ENCODE measurements at places on chromosomes 6 and 20.

- no peak for DNase-seq
These were observed 6.2 kb downstream of the SS18L1 start for GRCh38 chr20:62149532-62150309.

DNA sequence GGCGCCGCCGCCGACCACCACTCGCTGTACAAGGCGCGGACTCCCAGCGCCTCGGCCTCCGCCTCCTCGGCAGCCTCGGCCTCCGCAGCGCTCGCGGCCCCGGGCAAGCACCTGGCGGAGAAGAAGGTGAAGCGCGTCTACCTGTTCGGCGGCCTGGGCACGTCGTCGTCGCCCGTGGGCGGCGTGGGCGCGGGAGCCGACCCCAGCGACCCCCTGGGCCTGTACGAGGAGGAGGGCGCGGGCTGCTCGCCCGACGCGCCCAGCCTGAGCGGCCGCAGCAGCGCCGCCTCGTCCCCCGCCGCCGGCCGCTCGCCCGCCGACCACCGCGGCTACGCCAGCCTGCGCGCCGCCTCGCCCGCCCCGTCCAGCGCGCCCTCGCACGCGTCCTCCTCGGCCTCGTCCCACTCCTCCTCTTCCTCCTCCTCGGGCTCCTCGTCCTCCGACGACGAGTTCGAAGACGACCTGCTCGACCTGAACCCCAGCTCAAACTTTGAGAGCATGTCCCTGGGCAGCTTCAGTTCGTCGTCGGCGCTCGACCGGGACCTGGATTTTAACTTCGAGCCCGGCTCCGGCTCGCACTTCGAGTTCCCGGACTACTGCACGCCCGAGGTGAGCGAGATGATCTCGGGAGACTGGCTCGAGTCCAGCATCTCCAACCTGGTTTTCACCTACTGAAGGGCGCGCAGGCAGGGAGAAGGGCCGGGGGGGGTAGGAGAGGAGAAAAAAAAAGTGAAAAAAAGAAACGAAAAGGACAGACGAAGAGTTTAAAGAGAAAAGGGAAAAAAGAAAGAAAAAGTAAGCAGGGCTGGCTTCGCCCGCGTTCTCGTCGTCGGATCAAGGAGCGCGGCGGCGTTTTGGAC lies 2.0 kb downstream of the SOX4 start:
- peak; percentile 31 for DNase-seq

DNA sequence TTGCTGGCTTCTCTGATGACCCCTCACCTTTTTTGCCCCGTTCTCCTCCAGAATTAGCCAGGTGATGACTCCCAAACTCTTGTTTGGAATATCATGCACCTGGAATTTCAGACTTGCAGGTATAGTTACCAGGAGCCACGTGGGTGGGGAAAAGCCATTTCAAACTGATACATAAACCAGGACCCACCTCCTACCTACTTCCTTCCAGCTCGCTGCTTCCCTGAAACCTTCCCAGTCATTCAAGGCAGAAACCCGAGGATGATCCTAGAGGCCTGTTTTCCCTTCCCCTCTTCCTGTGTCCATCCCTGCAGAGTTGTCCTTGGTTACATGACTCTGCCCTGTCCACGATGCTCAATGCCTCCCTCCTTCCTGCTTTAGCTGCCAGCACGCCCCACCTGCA lies 101.9 kb downstream of the MTHFD1L start:
- DNase-seq: no peak

DNA sequence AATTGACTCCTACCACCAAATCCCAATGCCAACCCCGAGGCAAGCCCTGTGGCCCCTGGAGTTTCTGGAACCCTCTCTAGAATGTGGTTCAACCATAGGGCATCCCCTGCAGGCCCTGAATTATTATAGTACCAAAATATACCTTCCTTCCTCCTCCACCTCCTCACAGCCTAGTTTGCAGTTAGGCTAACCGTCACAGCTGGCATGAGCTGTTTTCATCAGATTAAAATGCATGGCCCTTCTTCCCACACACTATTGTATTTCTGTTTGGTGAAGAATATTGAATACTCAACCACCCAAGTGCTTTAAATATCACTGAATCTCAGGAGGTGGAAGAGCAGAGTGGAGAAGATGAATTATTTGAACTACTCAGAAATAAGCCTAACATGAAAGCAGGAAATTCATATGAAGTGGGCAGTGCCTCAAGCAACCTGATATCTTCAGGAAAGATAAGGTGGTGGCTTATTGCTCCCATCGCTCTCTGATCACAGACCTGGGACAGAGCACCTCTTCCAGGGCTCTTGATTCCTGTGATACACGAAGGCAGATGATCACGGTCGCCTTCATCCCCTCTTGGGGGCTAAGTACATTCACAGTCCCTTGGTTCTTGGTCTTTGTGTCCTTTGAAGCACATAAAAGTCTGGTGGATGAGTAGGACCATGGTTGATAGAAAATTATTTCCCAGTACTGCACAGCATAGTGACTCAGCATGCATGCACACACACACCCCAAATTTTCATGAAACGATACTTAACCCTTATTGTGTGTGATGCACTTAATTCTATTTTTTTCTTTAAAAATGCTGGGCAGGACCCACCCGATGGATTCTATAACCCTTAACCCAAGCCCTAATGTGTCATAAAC lies 90.9 kb downstream of the PSMG4 start:
- DNase-seq: peak; percentile 44

DNA sequence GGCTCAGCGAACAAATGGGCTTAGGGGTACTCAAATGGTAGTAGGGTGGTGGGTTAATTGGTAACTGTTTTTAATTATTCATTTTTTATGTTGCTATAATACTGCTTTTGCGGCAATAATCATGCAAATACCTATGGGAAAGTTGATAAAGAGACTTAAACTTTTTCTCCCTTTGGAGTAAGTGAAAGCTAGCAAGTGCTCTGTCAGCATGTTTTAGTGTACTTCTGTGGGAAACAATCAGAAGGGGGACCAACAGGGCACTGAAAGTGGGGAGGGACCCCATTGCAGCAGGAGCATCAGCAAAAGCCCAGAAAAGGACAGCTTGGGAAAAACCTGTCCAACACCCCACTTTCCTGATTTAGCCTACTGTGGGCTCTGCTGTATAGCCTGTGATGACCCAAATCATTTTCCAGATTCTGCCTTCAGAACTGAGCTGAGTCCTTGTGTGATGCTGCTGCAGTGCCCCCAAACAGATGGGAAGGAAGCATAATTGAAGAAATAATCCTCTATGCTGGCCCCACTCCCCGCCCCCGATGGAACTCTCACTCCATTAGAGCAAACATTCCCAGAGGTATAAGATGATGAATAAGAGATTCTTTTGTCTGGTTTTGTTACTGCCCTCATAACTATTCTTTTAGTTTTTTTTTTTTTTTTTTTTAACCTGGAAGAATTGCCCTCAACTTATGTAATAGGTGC lies 322.8 kb downstream of the CD83 start:
- DNase-seq: no peak

DNA sequence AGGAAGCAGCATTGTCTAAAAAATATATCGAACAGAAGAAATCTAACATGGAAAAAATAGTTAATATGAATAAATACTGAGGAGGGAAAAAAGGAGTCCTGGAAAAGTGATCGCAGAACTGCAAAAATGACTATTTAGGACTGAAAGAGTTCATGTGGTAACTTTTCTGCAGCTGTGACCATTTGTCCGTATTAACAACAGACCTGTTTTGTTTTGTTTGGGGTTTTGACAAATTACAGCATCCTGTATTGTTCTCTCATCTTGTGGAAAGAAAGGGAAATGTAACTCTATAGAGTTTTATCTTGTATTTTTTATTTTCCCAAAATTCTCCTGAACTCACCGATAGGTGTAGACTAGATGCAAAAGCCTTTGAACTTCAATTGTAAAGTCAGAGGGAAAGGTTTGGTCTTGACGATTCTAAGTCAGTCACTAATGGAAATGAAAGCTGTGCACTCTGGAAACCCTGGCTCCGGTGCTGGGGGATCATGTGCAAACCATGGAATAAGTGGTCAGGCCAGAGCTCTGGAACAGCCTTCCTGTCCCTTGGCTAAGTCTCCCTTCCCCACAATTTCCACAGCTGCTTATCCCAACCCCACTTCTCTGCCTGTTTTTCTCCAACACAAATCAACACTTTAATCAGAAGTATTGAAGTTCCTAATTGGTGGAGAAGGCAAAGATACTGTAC lies 51.2 kb upstream of the MARCKS start:
- DNase-seq: no peak

- peak; percentile 70 for DNase-seq
These were observed 10.5 kb upstream of the OGFRL1 start for GRCh38 chr6:71277926-71278600.

- DNase-seq: peak; percentile 15
These were observed 279.4 kb downstream of the RFPL4B start for GRCh38 chr6:112626468-112627082.

GRCh38 chr6:88455317-88455716 lies 289.2 kb upstream of the CNR1 start:
- DNase-seq: no peak

GRCh38 chr20:25014816-25015215 lies 22.3 kb upstream of the APMAP start:
- no peak for DNase-seq

DNA sequence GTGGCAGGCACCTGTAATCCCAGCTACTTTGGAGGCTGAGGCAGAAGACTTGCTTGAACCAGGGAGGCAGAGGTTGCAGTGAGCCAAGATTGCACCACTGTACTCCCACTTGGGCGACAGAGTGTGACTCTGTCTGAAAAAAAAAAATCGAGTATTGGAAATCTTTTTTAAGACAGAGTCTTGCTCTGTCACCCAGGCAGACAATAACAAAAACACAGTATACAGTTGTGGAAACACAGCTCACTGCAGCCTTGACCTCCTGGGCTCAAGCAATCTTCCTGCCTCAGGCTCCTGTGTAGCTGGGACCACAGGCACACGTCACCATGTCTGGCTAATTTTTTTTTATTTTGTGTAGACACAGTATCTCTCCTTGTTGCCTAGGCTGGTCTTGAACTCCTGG lies 15.0 kb downstream of the NANP start:
- DNase-seq: no peak

DNA sequence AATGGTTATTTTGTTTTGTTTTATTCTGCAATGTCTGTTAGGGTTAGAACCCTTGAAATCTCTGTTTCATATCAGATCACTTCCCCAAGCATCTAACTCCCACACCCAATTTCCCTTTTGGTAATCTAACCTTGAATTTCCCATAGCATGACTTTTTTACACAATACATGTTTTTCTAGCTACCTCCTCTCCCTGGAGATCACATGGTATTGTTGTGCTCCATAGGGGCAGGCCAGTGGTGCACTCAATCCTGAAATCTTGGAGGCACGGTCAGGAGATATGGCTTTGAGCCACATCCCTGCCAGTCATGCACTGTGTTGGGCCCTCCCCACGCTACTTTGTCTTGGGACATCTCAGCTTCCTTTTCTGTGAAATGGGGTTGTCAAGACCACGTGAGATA lies 36.7 kb upstream of the NNAT start:
- DNase-seq: no peak

GRCh38 chr6:2600363-2600762 lies 150.4 kb downstream of the MYLK4 start:
- DNase-seq: no peak

DNA sequence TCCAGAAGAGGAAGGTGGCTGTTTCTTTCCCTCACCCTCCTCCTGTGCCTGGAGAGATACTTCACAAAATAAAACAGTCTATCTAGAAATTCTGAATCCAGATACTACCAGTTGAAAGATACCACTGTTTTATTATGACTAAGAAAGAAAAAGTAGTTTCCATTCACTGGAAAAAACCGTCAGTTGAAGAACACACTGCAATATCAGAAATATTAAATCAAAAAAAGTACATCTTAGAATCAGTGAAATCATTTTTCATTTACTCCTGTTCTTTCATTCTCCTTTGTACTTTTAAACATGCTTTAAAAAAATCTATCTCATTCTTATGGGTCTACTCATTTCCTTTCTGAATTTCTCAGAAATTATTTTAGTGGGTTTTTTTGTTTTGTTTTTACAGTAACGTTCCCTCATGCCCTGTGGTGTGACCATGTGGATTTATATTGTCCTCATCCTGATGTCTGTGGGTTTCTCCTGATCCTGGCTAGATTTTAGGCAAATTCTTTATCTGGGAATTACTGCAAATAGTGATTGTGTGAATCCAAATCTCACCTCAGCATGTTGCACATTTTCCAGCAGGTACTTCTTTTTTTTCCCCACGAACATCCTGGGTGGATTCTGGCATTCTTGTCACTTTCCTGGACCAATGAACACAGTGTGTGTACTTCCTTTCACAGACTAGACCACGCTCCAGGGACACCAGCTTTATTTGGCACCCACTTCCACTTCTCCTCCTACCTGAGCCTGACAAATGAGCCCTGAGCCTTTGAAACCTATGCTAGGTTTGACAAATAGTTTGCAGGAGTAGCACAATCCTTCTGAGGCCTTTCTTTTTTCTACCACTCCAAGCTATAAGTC lies 114.0 kb upstream of the LAMP5 start:
- DNase-seq: no peak

GRCh38 chr20:1304710-1305515 lies 24.0 kb downstream of the SDCBP2 start:
- no peak for DNase-seq

GRCh38 chr20:57236813-57237584 lies 29.4 kb downstream of the BMP7 start:
- no peak for DNase-seq

- DNase-seq: no peak
These were observed 87.5 kb downstream of the ZFP64 start for GRCh38 chr20:52103913-52104545.

DNA sequence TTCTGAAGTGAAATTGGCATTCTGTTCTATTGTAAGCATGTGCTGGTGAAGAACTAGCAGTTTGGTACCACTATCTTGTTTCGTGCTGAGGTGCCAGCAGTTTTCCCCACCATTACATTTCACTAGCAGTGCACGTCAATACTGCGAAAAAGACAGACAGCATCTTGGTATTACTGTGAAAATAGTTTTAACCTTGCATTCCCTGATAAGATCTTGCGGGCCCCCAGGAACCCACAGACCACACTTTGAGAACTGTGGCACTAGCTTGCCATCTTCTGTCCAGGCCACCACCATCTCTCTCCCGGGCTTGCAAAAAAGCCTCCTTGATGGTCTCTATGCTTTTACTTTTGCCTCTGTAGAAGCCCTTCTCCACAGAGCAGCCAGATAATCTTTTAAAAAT lies 185.7 kb downstream of the BACH2 start:
- DNase-seq: no peak

DNA sequence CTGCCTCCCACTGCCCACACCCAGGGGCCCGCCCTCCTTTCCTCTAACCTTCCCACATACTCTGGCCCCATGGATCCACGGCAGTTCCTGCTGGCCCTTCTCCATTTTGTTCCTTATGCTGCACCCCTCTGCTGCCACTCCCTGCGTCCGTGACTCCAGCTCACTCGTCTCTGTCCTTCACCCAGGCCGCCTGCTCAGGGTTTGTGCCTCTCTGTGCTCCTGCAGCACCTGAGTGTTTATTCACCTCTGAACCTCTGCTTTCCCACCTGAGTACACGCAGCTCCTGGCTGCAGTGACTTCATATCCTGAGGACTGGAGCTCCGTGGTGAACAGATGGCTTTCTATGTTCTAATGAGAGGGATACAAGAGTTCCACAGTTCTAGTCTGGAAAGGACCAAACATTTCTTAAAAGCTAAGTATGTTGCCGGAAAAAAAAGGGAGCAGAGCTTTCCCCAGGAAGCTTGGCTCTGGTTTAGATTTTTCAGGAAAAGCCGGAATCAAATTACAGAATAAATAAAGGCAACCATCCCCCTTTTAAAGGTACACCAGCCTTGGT lies 1.5 kb upstream of the GNRH2 start:
- DNase-seq: no peak

- DNase-seq: no peak
These were observed 5.9 kb downstream of the NUDT3 start for GRCh38 chr6:34386316-34387137.
